ENCODE measurements at places on chromosomes 13 and 19. TPM values are rescaled to one million over a fixed set of nuclear protein-coding genes. Genes with fewer than 3 reads are reported as not detected.

GRCh38 chr13:79870123-79870522 is 389.2 kb downstream of the NDFIP2 start:
- DNase-seq, result peak; percentile 4

DNA sequence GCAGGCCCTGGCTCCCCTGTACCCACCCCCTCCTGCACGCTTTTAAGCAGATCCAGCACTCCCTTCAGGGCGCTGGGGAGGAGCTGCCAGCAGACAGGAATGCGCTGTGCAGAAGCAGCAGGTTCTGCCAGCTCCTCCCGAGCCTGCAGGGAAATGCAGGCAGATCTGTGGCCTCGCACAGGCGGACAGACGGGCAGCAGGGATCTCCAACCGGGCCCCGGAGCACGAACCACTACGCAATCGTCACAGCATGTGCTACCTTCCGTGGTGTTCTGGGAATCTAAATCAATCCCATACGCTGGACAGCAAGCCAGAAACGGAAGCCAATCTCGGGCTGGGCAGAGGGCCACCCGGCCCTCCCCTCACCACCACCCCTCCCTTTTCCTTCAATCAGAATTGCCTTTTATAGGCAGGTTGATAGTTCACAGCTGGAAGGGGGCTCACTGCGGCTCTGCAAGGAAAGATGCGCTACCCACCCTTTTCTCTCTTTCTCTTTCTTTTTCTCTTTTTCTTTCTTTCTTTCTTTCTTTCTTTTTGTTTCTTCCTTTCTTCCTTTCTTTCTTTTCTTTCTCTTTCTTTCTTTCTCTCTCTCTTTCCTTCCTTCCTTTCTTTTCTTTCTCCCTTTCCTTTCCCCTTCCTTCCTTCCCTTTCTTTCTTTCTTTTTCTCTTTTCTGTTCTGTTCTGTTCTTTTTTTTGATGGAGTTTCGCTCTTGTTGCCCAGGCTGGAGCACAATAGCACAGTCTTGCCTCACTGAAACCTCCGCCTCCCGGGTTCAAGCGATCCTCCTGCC is 99.9 kb downstream of the GNG7 start:
- DNase-seq, result peak; percentile 88

- no peak for DNase-seq
Observed at GRCh38 chr13:43939086-43939485, 59.4 kb downstream of the LACC1 start.

DNA sequence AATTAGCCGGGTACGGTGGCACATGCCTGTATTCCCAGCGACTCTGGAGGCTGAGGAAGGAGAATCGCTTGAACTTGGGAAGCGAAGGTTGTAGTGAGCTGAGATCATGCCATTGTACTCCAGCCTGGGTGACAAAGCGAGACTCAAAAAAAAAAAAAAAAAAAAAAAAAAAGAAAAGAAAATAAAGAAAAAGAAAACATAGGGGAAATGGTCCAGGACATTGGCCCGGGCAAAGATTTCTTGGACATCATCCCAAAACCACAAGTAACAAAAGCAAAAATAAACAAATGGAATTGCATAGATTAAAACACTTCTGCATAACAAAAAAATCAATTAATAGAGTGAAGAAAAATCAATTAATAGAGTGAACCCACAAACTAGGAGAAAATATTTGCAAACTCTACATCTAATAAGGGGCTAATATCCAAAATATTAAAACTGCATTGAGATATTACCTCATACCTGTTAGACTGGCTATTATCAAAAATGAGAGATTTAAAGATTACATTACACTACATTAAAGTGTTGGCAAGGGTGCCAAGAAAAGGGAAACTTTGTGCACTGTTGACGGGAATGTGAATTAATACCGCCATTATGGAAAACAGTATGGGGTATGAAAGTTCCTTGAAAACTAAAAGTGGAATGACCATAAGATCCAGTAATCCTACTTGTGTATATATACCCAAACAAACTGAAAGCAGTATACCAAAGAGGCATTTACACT is 18.5 kb upstream of the ABCC4 start:
- DNase-seq, result no peak

AP1M1 gene
- 118 TPM for total RNA-seq

TMIGD2 gene
- total RNA-seq, result not detected
